Ecto neural progenitor cell (in vitro differentiated cells): ENCODE measurements at places on chromosomes 6 and 20.

GRCh38 chr20:17856837-17857605 is 111.6 kb downstream of the SNX5 start:
- DNase-seq: no peak

GRCh38 chr6:87697581-87698546 is 4.2 kb downstream of the AKIRIN2 start:
- DNase-seq: no peak

GRCh38 chr6:158353883-158354877 is 41.9 kb downstream of the TULP4 start:
- DNase-seq: no peak

GRCh38 chr6:25550631-25551030 is 101.4 kb upstream of the SCGN start:
- no peak for DNase-seq

- DNase-seq: no peak
These were observed 22.5 kb upstream of the ARFGEF2 start for GRCh38 chr20:48898896-48899530.

DNA sequence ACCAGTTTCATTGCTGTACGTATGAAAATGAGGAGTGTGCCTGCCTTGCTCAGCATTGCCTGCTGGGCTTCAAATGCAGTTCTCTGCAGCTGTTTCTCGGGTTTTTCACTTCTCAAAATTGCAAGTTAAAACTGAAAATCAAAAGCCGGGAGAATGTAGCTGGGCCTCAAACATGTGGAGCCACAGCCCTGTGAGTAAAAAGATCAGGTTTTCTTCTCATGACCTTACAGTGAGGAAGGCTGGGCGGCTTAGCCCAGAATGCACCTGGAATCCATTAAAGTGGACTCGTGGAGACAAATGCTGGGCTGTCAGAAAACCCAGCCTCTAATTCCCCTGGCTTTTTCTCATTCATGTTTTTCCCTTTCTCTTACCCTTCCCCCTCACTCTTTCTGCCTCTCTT is 34.4 kb downstream of the DSE start:
- DNase-seq: no peak

DNA sequence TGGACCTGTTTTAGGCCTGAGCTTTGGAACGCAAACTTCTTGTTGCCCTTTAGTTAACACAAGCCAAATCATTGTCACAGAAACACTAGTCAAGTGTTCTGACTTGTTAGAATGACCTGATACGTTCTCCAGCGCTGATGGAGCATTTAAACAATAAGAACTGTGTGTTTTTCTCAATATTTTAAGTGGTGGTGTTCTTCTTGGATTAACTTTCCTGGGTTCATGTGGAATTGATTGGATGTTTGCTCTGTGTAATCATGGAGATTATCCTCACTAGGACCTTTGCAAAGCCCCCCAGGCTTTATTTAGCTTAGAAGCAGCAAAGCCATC is 1.6 kb downstream of the LRRC1 start:
- DNase-seq: no peak

- DNase-seq: no peak
These were observed 11.4 kb upstream of the SIRT5 start for GRCh38 chr6:13563009-13563408.

GRCh38 chr6:125258651-125259353 is 43.0 kb downstream of the HDDC2 start:
- DNase-seq: no peak

DNA sequence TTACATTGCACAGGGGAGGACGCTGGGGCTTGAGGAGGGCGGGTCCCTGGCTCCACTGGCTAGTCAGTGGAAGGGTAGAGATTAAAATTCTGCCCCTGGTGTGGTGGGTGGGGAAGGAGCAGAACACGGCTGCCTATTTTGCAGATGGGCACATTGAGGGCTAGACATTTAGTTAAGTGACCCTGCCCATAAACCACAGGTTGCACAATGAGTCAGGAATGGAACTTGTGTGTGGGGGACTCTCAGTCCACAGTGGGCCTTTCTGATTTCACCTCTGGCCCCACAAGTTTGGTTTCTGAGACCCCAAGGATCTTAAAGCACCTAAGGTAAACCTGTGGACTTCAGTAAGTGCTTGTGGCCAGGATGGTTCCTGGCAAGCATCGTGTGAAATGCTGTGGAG is 22.0 kb upstream of the CCDC167 start:
- DNase-seq: no peak

GRCh38 chr6:100460650-100461204 is 4.0 kb downstream of the SIM1 start:
- no peak for DNase-seq

DNA sequence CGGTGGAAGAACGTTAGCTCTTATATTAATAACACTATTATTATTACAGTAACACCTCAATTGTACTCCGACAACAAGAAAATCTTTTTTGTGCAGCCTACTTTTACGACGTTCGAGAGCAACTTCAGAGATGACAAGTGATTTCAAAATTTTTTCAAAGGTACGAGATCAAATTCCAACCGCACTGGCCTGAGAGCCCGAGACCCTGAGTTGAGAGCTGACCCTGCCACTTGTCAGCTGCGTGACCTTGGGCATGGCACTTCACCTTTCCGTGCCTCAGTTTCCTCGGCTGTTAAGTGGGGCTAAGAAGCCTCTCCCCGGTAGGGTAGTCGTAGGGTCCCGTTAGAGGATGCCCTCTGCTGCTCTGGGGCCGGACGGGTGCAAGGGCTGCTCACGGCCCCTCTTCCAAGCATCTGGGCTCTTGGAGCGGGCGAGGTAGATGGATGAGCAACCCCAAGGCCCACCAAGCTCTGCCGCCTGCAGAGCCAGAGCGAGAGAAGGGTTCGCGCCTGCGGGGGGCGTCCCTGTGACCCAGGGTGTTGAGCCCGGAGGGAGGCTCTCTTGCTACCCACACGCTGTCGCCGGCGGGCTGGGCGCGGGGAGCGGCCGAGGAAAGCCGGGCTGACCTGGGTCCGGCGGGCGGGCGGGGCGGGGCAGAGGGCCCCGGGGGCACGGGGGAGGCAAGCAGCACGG is 510 bp downstream of the NDRG3 start:
- DNase-seq: no peak

DNA sequence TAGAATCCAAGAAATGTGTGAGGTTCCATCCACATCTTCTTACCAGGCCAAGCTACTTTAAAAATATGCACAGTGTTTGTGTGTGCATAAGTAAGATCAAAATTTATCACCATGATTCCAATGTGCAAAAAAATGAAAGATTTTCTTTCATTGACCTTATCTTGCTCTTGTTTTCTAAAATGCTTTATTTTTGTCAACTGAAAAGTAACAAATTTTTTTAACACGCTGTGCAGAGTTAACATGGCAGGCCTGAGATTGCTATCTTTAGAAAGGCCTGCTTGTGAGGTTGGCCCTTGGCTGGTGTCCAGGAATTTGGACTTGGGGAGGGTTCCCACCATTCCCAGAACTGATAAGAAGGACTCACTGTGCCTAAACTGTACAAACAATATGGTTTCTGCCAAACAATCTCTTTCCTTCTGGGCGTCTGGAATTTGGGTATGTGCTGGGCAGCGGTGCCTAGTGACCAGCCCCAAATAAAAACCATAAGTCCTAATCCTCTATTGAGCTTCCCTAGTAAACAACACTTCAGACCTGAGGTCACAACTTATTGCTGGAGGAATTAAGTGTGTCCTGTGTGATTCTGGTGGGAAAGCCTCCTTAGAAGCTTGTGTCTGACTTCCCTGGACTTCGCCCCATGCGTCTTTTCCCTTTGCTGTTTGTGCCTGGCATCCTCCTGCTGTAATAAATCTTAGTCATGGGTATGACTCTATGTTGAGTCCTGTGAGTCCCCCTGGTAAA is 19.8 kb upstream of the MYLIP start:
- no peak for DNase-seq

DNA sequence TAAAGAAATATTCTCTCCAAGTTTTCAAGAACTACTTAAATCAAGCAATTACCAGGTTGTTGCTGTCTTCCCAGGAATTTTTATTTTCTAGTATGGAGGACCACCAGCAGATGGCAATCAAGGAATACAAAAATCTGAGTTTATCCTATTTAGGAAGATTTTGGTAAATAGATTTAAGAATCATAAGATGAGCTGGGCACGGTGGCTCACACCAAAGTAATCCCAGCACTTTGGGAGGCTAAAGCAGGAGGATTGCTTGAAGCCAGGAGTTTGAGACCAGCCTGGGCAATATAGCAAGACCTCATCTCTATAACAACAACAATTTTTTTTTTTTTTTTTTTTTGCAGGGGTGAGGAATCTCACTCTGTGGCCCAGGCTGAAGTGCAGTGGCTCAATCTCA is 19.3 kb upstream of the SEC63 start:
- no peak for DNase-seq

GRCh38 chr6:73817253-73817652 is 121.2 kb downstream of the CD109 start:
- DNase-seq: no peak

DNA sequence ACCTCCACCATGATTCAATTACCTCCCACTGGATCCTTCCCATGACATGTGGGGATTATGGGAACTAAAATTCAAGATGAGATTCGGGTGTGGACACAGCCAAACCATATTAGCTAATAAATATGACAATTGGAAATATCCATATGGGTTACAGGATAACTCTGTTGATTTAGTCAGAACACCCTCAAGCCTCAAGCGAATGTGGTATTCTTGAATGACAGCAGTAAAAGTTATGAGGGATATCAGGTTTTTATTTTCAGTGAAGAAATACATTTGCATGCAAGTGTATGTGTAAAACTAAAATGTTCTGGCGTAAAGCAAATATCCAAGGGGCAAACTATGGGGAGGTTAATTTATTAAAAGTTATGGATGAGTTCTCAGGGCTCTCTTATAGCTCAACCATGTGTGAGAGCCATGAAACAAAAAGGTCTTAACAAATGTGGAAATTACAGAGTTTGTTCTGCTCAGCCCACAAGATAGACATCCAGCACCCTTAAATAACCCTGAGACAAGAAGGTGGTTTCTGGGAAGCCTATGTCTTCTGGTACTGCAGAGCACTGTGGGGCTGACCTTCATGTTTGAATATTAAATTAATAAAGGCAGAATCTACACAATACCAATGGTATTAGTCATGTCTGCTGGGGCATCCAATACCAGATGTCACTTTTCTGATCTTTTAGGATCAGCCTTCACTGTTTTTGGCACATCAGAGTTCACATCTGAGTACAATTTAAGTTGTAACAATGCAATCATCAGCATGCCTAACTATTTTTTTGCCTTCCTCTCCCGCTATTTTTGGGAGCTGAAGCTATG is 370.5 kb upstream of the RSPO3 start:
- DNase-seq: no peak

DNA sequence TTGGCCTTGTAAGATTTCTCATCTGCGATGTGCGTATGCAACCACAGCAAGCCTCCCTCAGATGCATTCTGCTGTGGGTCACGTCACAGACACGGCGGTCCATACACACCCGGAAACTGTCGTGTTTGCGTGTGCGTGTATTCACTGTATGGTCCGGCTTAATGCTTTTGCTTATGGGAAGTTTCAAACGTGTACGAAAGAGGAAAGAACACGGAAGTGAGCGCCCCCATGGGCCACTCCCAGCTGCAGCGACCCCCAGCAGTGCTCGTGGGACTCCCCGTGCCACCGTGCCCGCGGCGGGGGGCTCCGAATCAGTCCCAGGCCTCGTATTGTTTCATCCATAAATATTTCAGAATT is 10.2 kb downstream of the DLL1 start:
- no peak for DNase-seq

DNA sequence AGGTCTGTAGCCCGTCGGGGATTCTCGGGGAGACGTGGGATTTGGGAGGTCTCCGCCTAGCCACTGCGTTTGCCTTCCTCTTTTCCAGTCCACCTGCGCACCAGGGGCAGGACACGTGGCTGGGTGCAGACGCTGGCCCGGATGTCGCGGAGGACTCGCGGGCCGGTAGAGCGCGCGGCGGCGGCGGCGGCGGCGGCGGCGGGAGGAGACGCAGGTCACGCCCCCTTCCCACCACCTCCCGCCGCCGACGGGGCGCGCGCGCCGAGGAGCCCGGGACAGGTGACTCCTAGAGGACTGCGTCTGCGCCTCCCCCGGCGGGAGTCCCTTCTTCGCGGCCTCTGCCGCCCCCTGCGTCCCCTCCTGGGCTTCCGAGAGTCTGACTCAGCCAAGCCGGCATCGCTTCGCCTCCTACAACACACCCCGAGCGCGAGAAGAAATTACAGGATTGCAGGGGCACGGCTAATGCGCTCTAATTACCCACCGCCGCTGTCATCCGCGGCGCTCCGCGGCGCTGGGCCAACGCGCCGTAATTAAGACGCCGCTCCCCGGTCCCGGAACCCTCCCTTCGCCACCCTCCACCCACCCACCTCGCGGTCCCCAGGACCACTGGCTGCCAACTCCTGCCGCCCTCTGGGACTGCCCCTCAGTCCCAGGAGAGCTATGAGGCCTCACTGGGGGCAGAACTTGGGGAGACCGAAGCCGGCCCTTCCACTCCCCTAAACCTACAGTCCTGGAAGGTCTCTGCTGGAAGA is 124.5 kb downstream of the MRPL14 start:
- peak; percentile 83 for DNase-seq

DNA sequence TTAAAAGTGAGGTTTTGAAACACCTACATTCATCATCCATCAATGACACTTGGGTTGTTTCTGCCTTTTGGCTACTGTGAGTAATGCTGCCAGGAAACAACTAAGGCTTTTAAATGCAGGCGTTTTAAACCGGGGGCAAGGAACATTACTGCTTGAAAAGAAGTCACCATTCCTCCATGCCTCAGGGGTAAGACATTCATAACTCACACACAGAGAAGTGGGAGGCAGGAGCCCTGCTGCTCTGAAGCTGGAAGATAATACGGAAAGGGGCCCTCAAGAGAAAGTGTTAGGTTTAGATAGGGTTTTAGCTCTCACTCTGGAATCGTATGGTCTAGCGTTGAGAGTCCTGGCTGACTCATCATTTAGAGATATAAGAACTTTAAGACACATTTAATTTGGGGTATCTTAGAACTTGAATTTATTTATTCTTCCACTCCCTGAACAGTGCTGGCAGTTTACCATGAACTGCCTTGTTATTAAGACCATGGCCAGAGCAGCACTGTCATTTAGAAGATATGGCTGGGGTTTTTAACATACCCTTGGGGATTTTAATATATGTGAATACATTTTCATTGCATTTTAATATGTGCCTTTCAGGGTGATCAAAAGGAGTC is 1.8 kb downstream of the TUBB1 start:
- DNase-seq: no peak

DNA sequence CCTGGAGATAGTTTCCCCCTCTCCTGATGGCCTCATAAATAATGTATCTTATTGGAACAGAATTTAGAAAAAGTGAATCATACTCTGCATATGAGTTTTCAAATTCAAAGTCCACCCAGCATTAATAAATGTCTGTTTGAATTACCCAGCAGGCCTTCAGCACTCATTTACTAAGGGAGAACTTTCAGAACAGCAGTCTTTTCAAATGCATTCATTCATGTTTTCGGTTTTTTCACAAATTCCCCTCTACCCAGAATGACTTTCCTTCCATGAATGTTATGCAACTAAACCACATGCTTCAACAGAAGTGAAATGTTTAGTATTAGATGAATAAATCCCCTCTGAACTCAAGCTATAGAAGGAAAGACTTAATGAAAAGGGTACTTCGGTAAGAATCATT is 92.4 kb downstream of the RTN4IP1 start:
- no peak for DNase-seq

DNA sequence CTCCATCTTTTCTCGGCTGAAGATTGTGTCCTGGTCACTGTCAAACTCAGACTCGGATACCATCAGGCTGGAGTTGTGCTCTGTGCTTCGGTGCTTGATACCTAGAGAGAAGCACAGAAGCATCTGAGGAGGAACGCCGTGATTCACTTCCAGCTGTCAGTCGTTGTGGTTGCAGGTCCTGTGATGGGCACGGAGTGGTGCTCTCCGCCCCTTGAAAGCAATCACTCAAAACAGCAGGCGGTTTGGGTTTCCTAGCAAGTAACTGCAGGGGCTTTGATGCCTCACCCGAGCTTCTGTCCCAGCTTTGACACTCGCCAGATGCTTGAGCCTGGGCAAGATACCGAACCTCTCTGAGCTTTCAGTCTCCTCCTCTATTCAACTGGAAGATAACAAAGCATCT is 52.5 kb downstream of the ALDH5A1 start:
- peak; percentile 53 for DNase-seq
